ENCODE measurements at places on chromosomes 4 and X. TPM values are rescaled to one million over a fixed set of nuclear protein-coding genes. Genes with fewer than 3 reads are reported as not detected.

DNA sequence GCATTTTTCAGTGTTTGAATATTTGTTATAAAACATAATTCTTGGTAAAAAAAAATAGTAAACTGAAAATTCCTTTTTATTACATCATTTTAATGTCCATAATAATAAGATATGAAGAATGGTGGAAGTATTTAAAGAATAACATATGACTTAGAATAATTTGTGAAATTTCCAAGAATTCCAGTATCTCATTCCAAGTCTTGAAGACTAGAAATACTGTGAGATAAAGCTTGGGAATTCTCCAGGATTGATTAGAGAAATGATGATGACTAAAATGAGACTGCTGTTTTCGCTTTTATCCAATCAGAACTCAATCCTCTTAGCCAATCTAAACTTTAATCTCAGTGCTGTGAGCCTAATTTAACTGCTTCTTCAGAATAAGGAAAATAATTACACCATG is 184.2 kb upstream of the HCCS start:
- no peaks in the 10 kb centered on the region for H3K4me1 ChIP-seq
- no peak overlapping the region for H3K27ac ChIP-seq
- H3K4me3 ChIP-seq, result no peak overlapping the region
- no peak for DNase-seq
- H3K36me3 ChIP-seq, result no peaks in the 10 kb centered on the region
- H3K27me3 ChIP-seq, result no peaks in the 10 kb centered on the region

Gene GAGE1
- total RNA-seq, result not detected

Gene PCDH7
- not detected for total RNA-seq

GRCh38 chr4:174663216-174663615 is 140.9 kb upstream of the HPGD start:
- H3K4me3 ChIP-seq, result no peak overlapping the region
- H3K27me3 ChIP-seq, result peaks cover 9% of the 10 kb centered on the region
- no peaks in the 10 kb centered on the region for H3K36me3 ChIP-seq
- H3K27ac ChIP-seq, result no peak overlapping the region
- DNase-seq, result no peak

GRCh38 chr4:23894021-23894420 is 4.2 kb upstream of the PPARGC1A start:
- no peak overlapping the region for H3K27ac ChIP-seq
- no peaks in the 10 kb centered on the region for H3K36me3 ChIP-seq
- H3K4me3 ChIP-seq, result no peak overlapping the region
- H3K27me3 ChIP-seq, result peaks cover 21% of the 10 kb centered on the region
- H3K4me1 ChIP-seq, result peaks cover 10% of the 10 kb centered on the region
- DNase-seq, result no peak

Gene CT47C1
- total RNA-seq, result not detected

- DNase-seq, result no peak
- no peak overlapping the region for H3K27ac ChIP-seq
- H3K4me3 ChIP-seq, result no peak overlapping the region
Measured at GRCh38 chr4:145840801-145841200, 97.8 kb downstream of the ZNF827 start.

DNA sequence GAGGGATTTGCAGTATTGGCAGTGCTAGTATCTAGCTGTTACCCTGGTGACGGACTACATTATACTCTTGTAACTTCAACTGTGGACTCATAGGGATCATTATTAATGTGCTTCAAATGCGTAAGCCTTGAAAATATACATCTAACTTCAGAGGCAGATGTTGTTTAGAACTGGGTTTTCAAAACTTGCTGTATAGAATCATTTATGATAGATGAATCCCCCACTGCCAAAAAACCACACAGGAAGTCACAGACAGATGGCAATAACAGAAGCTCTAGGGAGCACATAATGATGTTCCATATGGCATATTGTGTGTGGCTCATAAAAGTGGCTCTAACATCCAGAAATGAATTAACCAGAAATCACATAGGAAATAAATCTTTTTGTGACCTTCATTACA is 62.3 kb upstream of the RELL1 start:
- no peak overlapping the region for H3K4me3 ChIP-seq
- H3K27ac ChIP-seq, result no peak overlapping the region
- H3K36me3 ChIP-seq, result no peaks in the 10 kb centered on the region
- DNase-seq, result no peak
- H3K27me3 ChIP-seq, result no peaks in the 10 kb centered on the region

- H3K4me3 ChIP-seq, result peak overlapping the region; percentile 39
- peaks cover 10% of the 10 kb centered on the region for H3K27me3 ChIP-seq
- DNase-seq, result peak; percentile 9
- no peak overlapping the region for H3K27ac ChIP-seq
- H3K4me1 ChIP-seq, result peaks cover 32% of the 10 kb centered on the region
Measured at GRCh38 chrX:39508300-39508692, 589.5 kb downstream of the BCOR start.

Data from activated T-cell treated with anti-CD3 and anti-CD28 coated beads, Interleukin-2, amount 50 U/mL, for 72 hours (primary cell).